RWPE2 (cell line): ENCODE measurements at places on chromosomes 7 and 10.

DNA sequence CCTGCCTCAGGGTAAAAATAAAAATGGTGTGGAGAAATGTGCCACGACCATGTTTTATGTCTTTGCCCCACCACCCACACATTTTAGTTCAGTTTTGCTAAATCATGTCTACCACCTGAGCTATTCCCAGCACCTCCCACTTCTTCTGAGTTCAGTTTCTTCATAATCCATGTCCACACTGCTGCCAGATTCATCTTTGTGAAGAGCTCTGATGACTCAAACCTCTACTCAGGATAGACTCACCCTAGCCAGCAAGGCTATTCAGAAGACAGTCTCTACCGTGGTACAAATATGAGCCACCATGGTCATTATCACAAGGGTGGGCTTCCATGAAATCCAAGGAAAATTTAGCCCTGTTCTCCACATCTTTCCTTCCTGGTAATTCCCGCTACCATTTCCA, 231.1 kb upstream of the PRKCQ start:
- no peak for DNase-seq

- no peak for DNase-seq
These were observed 56.1 kb downstream of the ATAD1 start for GRCh38 chr10:87761892-87762291.

GRCh38 chr7:141946796-141947195, at the start of gene CLEC5A:
Gene CLEC5A, minus strand, starts transcription at chr7:141946974. Its CDS starts 682 bp downstream, at chr7:141946292.
- no peak for DNase-seq

GRCh38 chr10:34254596-34254995, 560.5 kb downstream of the PARD3 start:
- DNase-seq, result peak; percentile 78

DNA sequence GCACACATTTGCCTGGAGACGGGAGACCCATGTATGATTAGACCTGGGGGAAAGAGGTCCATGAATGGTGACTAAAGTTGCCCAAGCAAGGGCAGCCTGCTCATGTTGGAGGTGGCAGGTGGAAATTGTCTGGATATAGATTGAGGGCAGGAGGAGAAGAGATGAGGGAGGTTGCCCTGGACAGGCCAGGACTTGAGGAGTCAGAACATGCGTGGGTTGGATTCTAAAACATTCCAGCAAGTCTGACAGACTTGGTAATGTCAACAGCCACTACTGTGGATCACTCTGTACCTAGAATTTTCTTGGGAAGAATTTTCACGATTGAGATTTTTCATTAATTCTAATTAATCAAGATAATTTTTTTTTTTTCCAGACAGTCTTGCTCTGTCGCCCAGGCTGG, 19.1 kb upstream of the SVOPL start:
- no peak for DNase-seq

DNA sequence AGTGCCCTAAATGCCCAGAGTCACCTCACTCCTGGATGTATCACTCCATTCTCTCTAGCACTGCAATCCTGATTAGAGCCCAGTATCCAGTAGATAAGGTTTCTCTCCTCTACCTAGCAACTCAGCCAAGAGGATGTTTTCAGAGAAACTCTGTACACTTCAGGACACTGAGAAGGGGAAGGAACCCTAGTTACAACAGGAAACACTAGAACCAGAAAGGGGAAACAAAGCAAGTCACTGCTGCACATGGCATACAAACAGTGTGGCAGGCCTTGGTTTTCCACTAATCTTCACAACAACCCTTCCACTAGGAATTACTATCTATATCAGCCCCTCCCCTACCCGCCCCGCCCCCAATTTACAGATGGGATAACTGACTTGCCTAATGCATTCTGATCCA, 1.6 kb downstream of the FAM204A start:
- DNase-seq, result no peak

DNA sequence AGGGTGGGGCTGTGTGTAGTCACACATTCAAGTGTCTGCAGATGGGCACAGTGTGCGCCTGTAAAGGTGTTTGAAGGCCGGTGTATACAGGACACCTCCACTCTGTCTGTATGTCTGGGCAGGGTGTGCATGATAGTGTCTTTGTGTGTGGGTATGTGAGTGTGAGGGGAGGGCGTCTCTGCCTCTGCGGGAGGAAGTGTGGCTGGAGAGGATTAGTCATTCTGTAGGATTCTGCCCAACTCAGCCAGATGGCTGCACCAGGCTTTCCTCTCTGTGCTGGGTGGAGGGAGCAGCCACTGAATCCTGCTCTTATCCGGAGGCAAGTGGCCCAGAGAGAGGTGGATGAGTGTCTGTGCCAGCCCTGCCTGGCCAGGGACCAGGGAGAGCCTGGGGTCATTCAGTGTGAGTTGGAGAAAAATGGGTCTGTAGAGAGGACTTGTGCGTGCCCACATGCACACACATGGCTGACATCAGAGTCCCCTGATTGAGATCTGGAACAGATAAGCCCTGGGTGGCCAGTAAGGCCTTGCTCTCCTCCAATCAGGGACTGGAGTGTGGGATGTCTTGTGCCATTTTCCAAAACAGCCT, 1.7 kb downstream of the SFXN3 start:
- no peak for DNase-seq

DNA sequence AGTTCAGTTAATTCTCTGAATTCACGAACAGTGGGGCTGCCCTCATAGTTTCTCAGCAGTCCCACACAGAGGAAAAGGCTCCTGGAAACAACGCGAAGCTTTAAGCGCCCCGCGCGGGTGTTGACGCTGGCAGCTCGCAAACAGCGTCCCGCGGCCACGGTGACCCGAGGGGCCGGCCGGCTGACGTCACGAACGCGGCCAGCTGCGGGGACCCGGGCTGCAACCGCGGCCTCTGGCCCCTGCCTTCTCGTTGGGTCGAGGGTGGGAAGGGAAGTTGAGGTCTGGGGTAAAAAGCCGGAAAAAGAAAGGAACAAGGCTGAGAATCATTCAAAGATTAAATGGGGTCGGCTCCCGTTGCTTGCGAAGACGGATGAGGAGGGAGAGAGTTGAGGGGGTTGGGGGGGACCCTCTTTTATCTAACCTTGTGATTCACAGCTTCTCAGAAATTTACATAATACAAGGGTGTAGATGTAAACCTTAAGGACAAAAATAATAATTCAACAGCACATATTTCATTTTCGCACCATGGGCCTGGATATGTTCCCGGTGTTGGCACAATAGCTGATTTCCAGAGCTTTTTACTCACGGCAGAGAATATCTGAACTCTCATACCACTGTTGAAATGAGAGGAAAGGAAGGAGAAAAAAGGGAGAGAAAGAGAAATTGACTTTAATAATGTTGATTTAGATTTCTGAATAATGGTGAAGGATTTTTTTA, 7.3 kb upstream of the FEZF1 start:
- no peak for DNase-seq

DNA sequence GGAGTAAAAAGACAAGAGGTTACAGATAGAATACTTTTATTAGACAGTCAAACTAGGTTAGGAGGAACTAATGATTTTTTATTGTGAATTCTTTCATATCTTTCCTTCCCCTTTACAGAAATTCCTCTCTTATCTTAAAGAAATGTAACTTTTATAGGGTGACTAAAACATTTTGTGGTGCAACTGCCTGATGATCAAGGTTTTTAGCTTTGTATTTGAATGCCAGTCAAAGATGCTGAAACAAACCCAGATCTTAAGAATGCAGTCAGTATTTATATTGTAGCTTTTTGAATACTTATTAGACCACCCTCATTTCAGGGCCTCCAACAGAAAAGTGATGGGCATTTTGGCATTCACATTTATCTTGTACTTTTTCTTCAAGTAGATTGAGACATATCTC, 27.4 kb downstream of the TAX1BP1 start:
- no peak for DNase-seq

DNA sequence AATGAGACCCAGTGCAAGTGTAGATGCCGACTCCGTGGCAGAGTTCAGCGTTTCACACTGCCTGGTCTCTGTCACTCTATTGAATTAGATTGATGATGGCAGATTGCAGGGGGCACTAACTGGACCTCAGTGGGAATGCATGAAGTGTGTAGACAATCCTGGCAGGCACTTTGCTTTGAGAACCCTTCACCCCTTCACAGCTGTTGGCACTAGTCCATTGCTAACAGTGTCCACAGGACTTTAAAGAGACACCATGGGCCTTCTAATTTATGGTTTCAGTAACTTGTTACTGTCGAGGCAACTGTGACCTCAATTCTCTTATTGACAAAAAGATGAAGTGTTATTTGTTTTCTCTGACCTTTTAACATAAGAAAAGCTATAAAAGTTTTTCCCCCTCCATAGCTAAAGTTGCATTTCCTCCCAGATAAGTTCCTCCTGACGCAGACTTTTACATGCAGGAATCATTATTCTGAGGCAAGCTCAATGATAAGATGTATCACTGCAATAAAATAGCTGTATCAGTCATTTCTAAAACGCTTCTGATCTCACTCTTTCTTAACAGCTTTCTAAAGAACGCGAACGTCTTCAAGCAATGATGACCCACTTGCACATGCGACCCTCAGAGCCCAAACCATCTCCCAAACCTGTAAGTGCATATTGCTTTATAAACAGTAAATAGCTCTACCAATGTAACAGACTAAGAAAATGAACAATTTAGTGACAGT, 238.9 kb downstream of the FOXP2 start:
- DNase-seq, result no peak

GRCh38 chr7:2151801-2152612, 80.7 kb downstream of the MAD1L1 start:
- no peak for DNase-seq

DNA sequence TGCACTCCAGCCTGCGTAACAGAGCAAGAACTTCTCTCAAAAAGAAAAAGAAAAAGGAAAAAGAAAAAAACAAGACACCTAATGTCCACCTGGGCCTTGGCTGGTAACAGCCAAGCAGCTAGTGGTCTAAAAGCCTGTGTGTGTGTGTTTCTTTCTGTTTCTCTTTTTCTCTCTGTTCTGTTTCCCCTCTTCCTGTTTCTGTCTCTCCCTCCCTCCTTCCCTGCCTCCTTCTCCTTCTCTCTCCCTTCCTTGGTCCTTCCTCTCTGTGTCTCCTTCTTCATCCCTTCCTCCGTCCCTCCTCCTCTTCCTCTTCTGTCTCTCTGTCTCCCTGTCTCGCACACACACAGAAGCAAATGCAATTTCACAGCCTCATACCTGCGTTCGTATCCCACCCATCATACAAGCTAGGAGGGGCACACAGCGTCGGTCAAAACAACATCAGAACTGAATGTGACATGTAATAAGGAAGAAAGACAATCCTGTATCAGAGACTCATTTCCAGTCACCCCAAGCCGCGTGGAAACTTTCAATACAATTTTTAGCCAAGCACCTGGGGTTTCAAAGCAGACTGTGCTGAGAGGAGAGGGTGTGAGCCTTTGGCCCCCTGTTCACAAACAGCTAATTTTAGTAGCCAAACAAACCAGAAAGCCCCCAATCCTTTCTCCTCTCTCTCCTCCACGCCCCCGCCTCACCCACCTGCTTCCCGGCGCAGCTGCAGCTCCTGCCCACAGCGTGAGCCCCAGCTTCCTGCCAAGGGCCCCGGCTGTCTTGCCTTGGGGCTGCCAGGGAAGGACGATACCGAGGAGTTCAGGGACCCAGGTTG, 50.2 kb upstream of the GNA12 start:
- no peak for DNase-seq

DNA sequence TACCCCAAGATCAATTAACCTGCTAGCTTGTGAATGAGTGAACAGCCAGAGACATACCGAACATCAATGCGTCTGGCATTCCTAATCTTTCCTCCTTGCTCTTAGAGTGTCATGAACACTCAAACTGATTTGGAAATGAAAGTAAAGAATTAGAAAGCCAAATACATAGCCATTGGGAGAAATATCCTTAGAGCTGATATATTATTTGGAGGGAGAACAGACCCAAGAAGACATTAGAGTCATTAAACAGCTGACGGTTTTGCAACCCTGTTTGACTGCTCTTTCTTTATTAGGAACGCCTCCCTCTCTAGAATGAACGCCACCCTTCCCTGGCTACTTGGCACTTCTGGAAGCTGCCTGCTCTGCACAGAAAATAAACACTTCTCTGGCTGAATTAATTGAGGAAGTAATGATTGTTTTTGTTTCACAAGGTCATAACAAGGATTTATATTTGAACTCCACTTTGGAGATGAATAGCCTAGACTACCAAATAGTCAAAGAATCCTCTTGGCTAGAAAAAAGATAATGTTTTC, 42.8 kb downstream of the CTTNBP2 start:
- no peak for DNase-seq

GRCh38 chr7:44044315-44045225, at the start of gene DBNL:
Gene DBNL, plus strand, starts transcription at chr7:44044702. Its CDS starts 36 bp downstream, at chr7:44044738.
- DNase-seq, result peak; percentile 94

GRCh38 chr10:78505657-78506056, 472.0 kb downstream of the RPS24 start:
- DNase-seq, result no peak

- DNase-seq, result no peak
These were observed 2.9 kb downstream of the HYAL4 start for GRCh38 chr7:123847868-123848267.

- peak; percentile 84 for DNase-seq
These were observed 81.9 kb downstream of the RAMP3 start for GRCh38 chr7:45239486-45239885.

DNA sequence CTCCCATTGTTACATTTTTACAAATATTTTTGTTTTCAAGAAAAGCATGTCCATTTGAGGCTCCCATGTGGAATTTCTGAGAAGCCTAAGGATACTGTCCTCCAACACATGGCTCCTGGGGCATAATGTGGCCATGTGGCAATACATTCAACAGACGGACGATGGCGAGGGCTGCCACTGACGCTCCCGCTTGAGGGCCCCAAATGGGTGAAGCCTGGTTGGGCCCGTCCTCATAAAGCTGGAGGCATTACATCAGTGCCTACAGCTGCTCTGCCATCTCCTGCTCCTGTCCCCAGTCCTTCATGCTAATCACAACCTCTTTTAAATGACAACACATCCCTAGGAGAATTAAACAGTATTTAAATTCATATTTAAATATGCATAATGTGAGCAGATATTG, 246.8 kb downstream of the TNS3 start:
- DNase-seq, result no peak

- DNase-seq, result no peak
These were observed 46.6 kb downstream of the MINPP1 start for GRCh38 chr10:87551326-87551725.

- DNase-seq, result no peak
These were observed 150.9 kb downstream of the ANK3 start for GRCh38 chr10:60238759-60239100.

- no peak for DNase-seq
These were observed 533 bp upstream of the DMTF1 start for GRCh38 chr7:87151729-87152111.
